Activated CD4-positive, CD25-positive, alpha-beta regulatory T cell treated with anti-CD3 and anti-CD28 coated beads, Interleukin-2, amount 50 U/mL, for 24 hours (primary cell): ENCODE measurements at places on chromosomes 11 and 22.

DNA sequence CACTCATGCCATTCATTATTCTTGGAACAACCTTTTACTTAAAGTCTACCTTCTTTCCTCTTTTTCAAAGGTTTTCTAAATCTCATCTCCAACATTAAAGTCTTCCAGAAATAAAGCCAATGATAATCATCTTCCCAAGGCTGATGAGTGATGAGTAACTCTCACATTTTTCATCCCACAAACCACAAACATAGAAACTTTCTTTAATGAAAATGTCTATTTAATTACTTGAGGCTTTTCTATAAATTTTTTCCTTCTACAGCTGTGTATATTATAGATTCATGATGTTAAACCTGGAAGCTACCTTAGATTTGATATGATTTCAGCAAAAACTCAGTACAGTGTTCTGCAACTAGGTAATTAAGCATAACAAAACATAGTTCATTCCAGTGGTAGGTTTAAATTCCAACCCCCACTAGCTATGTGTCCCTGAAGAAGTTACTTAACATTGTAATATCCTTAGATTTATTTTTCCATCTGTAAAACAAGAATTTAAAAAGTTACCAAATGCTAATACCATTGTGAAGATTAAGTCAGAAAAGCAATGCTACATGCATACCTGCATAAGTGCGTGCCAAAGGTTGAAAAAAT, 845.4 kb downstream of the KCNA4 start:
- no peak for ATAC-seq

DNA sequence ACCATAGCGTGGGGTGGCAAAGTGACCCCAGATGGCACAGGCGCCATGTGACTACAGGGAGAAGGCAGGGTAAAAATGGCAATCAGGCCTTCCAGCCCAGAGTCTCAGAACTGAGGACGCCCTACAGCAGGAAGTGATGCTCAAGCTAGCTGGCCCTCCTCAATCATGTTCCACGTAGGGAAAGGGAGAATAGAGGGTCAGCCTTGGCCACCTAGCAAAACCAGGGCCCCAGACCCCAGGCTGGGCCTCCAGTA, 978 bp upstream of the ANKRD13D start:
- ATAC-seq, result no peak

- no peak for ATAC-seq
Measured at GRCh38 chr11:14186046-14186775, 172.8 kb downstream of the RRAS2 start.

GRCh38 chr11:30652801-30653200, 66.6 kb upstream of the MPPED2 start:
- ATAC-seq, result no peak

DNA sequence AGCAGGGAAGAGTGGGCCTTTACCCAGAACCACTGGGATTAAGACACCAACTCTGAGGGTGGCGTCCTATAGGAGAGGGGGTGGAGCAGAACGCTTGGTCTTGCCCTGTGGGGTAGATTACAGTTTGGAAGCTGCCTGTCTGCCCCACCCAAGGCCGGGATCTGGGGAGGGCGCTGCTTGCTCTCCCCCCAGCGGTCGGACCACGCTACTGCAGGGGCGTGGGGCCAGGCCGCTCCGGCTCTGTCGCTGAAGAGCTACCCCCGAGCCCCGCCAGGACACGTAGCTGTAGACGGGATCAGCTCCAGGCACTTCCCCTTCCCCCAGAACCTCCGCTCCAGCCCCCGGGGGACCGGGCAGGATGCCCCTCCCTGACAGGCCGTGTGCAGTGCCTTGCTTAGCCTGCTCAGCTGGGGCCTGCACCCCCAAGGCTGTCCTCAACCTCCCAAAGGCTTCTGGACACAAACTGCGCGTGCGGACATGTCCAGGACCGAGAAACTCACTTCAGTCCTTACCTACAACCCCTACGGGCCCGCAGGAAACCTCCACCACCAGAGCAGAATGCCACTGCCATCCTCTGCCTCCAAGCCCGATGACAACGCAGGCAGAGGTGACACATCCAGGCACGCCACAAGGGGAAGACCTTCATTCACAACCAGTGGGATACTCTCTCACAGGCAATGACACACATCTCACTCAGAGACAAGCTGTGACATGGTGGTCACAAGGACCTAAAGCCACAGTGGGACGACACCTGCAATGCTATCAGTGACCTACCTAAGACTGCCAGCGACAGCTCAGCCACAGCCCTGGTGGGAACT, 3.6 kb downstream of the AHNAK start:
- peak; percentile 74 for ATAC-seq

DNA sequence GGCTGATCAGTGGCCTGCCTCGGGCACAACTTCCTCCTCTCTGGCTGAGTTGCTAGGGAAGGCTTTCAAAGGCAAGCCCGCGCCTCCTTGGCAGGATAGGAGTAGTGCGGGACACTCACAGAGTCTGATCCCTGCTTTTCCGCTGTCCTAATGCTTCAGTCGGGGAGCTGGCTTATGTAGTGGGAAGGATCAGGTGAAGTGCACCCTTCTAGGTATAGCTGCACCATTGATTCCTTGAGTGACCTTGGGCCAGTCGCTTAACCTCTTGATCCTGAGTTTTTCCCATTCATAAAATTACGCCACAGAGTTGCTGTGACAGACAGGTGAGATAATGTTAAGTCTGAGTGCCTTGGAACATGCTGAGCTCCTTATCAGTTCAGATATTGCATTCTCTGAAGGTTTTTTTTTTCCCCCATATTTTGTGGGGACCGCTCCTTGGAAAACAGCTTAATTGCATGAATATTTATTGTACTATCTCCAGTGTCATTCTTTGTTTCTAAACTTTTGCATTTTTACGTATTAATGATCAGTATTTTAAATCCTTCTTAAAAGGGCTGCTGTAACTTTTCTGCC, 961 bp downstream of the IPO7 start:
- ATAC-seq, result peak; percentile 4

DNA sequence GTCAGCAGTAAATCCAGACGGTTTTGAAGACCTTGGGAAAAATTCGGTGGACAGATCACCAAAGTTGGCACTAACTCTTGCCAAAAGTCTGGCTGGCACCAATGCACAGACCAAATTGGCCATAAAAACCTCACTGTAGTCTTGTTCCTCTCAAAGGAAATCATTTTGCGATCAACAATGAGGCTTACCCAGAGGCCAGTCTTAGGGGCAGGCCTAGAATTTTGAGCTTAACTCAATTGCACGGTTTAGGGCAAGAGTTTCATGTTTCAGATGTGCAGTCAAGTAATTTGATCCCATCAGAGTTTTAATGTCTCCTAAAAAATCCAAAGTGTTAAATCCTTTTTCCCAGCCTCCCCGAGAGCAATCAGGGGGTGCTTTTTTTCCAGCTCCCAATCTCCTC, 19.0 kb downstream of the MPPED2 start:
- no peak for ATAC-seq

DNA sequence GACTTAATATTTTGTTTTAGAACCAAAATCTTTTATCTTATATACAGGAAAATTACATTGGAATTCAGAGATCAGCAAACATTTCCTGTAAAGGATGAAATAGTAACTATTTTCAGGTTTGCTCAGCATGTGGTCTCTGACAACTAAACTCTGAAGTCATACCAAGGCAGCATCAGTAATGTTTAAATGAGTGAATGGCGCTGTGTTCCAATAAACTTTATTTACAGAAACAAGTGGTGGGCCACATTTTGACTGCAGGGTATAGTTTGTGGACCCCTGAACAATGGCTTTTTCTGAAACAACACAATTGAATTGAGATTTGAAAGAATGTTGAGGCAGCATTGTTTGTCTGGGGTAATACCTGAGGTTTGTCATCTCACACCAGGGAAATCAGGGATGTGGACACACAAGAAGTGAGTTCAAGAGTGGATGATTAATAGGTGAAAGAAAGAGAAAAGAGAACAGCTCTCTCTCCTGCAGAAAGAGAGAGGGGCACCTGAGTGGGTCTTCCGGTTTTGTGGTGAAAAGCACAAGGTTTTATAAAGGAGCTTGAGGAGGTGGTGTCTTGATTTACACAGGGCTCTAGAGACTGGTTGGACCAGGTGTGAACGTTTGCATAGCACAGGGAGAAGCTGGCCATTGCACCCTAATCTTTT, 113.5 kb upstream of the VPREB1 start:
- no peak for ATAC-seq

GRCh38 chr22:22997988-22998387, 72.3 kb upstream of the GNAZ start:
- ATAC-seq, result no peak

GRCh38 chr11:130609121-130610035, 160.9 kb downstream of the ADAMTS15 start:
- no peak for ATAC-seq

- ATAC-seq, result no peak
Measured at GRCh38 chr11:107370390-107370789, 87.2 kb downstream of the CWF19L2 start.

DNA sequence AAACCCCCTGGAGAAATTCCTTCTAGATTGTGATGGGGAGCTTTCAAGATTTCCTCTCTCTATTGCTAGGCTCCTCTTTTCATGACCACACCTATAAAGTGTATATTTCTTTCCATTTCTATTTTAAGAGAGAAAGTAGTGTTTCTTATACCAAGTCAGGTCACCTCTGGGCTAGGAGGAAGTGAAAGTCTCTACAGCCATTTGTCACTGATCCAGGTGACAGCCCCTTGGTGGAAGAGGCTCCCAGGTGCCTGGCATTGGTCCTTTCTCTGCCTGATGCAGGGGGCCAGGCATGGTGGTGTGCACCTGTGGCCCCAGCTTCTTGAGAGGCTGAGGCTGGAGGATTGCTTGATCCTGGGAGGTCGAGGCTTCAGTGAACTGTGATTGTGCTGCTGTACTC, 64.7 kb downstream of the DHCR7 start:
- no peak for ATAC-seq

DNA sequence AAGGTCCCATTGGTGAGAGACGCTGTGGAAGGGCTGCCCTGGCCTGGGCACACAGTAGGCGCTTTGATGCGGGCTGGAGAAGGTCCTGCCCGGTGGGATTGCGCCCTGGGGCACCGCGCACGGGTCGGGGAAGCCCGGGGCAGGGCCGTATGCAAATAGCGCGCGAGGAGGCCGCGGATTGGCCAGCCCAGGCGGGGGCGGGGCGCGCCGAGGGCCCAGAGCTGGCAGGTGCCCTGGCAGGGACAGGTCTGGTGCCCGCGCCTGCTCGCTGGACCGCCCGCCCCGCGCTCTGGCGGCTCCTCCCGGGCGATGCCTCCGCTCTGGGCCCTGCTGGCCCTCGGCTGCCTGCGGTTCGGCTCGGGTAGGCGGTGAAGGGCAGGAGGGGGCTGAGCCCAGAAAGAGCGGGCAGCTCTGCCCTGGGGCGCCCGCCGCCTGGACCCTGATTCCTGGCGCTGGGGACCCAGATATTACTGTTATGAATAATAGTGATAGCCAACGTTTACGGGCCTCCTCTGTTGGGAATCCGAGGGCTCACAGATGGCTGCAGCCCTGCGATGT, at the start of gene UPK3A:
TSS of gene UPK3A (plus strand) at position 245 of the 558 bp plus-strand sequence. CDS start at position 310, 65 bp downstream.
- ATAC-seq, result peak; percentile 97

GRCh38 chr11:22454461-22455090, 116.4 kb downstream of the SLC17A6 start:
- no peak for ATAC-seq
